A549 (cell line): ENCODE measurements at places on chromosomes 1 and 21. TPM values are rescaled to one million over a fixed set of nuclear protein-coding genes. Genes with fewer than 3 reads are reported as not detected.

- no peak for DNase-seq
These were observed 941 bp upstream of the IFI16 start for GRCh38 chr1:159008744-159009188.

DNA sequence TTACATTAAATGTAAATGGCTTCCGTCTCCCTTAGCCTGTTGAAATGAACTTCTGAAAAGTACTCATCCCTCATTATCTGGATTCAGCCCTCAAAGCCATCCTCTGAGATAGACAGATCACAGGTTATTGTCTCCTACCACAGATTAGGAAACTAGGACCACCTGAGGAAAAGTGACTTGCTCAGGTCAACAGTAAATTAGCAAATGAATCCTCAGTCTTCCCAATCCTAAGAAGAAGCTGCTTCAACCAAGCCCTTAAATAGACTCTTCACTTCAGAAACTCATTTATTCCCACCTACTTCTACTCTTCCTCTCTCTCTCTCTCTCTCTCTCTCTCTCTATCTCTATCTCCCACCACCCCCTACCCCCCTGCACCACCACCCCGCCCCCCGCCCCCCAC, 152.3 kb downstream of the DMRTA2 start:
- no peak for DNase-seq

DNA sequence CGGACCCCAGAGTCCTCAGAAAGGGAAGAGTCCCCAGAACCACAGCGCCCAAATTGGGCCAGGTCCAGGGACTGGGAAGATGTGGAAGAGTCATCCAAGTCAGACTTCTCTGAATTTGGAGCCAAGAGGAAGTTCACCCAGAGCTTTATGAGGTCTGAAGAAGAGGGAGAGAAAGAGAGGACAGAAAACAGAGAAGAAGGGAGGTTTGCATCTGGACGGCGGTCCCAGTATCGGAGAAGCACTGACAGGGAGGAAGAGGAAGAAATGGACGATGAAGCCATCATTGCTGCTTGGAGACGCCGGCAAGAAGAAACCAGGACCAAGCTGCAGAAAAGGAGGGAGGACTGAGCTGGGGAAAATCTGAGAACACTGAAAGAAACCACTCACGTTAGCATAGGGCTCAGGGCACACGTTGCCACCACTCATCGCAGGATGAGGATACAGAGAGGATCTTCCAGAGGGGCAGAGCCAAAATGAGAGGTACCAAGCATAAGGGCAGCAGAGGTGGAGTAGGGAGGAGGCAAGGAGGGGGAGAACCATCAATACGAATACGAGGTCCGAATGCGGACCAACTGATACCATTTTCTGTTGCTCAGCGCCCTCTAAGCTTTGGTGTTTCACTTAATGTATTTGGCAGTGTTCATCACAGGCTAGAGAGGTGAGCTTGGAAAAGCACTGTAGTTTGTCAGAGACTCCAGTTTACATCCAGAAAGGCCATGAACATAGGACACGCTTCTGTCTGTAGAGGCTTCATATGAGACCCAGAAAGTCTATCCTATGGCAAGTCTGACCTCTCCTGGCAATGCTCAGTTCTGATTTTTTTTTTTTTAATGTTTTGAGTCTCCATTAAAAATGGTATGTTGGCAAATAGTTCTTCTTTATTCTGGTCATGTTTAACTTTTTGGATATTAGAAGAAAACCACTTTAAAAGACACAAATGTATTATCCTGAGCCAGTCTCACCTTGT, 34.7 kb downstream of the STYXL2 start:
- DNase-seq, result no peak

Gene MRAP
- not detected in 3 replicates for polyA plus RNA-seq
